ENCODE measurements at places on chromosomes 5 and 9. TPM values are rescaled to one million over a fixed set of nuclear protein-coding genes. Genes with fewer than 3 reads are reported as not detected.

The FCN1 gene
- 0.42 TPM for total RNA-seq

The IL3 gene
- not detected for total RNA-seq

The ITGA1 gene
- total RNA-seq, result not detected

The NTRK2 gene
- not detected for total RNA-seq

The TCF7 gene
- total RNA-seq, result 0.97 TPM

The ARL10 gene
- 0.06 TPM for total RNA-seq

The FAM163B gene
- total RNA-seq, result 2.6 TPM

The PCDHB14 gene
- total RNA-seq, result not detected

The GNA14 gene
- not detected for total RNA-seq

The PCDHA12 gene
- total RNA-seq, result not detected

The LHX3 gene
- 0.15 TPM for total RNA-seq

The CBY3 gene
- not detected for total RNA-seq

The N4BP3 gene
- total RNA-seq, result 22.3 TPM

The SLC25A46 gene
- total RNA-seq, result 49.2 TPM

The CDH6 gene
- not detected for total RNA-seq

The MARCOL gene
- total RNA-seq, result not detected

The GALNT12 gene
- total RNA-seq, result 11.5 TPM

The PCDHB8 gene
- not detected for total RNA-seq

The WDR38 gene
- not detected for total RNA-seq

Measured in OCI-LY7 (cell line).